ENCODE measurements at places on chromosomes 7 and 10.

GRCh38 chr10:72784551-72785351, 92.8 kb downstream of the MCU start:
- no peak for DNase-seq

GRCh38 chr10:31146491-31147209, 115.0 kb upstream of the ZNF438 start:
- no peak for DNase-seq

GRCh38 chr10:43453266-43453831, 16.4 kb downstream of the ZNF487 start:
- no peak for DNase-seq

DNA sequence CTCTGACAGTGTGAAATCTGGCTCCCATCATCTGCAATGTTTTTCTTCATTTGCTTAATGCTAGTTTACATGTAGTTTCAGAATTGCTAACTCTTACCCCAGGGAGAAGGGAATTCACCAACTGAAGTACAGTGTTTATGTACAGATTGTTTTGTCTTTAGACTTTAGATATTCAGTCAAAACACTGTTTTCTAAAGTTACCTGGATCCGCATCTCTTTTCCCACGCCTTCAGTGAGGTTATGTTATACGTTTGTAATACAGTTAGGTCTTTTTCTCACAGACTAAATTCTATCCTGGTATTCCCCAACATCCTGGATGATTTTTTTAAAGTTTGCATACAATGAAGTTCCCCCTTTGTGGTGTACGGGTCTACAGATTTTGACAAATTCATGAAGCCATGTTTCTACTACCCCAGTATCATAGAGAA, 3.2 kb upstream of the LYZL1 start:
- no peak for DNase-seq

DNA sequence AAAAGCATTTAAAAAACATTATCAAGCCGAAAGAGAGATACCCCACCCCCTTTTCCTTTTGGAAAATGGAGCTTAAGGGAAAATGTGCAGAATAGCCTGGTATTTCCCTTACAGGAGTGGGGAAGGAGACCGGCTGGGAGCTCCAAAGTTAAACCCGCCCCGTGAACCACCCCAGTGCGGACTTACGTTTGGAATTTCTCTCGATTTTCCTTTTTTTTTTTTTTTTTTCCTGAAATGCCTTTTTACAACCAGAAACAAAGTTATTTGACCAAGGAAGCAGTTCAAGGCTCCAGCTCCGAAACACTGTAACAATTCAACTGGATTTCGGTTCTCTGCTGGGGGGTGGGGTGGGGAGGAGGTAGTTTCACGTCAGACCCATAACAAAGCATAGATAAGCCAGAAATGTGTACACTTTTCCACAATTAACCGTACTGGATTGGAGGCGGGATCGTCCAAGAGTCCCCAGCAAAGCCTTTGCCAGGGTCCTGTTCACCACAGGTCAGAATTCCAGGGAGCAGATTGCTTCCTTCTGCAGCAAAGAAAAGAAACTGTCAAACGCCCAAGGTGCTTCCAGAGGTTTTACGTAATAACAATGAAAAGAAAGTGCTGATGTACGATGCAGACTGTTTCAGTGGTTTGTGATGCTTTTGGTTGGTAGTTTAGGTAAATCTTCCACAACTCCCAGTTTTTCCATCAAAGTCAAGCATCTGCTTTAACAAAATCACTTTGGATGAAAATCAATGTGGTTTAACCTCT, 6.7 kb downstream of the SKIDA1 start:
- DNase-seq = no peak

DNA sequence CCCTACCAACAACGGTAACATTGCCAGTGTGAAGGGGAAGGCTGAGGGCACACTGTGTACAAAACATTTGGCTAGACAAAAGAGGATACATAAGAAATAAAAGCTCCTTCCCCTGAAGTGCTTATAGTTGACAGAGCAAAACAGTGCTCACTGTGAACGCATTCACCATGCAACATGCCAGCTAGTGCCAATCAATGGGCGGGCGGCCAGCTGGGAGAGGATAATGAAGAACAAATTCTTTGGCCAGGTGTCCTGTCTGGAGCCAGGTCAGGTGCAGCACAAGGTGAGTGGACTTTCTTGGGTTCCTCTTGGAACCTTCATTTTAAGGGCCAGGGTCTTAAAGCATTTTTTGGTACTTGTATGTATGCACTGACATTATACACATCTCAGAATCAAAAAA, 106.1 kb downstream of the ICA1 start:
- DNase-seq = no peak

DNA sequence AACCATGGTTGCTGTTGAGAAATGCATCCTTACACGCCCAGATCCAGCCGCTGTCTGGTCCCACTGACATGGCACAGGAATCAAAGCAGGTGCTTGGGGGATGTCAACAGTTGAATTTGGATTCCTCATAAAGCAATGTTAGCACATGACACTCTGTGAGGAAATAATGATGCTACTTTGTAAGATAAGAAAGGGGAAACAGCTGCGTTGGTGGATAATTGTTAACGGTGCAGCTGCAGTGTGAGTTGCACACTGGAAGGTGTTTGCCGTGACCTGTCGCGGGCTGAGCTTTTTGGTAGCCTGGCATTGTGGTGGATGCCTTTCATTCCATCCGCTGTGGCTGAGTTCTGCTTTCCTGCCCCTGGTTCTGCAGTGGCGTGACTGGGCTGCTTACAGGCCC, 113.9 kb downstream of the MGMT start:
- no peak for DNase-seq

- no peak for DNase-seq
These were observed 21.1 kb upstream of the HSPA12A start for GRCh38 chr10:116763440-116763839.

GRCh38 chr7:34837801-34838201, 179.8 kb downstream of the NPSR1 start:
- no peak for DNase-seq

DNA sequence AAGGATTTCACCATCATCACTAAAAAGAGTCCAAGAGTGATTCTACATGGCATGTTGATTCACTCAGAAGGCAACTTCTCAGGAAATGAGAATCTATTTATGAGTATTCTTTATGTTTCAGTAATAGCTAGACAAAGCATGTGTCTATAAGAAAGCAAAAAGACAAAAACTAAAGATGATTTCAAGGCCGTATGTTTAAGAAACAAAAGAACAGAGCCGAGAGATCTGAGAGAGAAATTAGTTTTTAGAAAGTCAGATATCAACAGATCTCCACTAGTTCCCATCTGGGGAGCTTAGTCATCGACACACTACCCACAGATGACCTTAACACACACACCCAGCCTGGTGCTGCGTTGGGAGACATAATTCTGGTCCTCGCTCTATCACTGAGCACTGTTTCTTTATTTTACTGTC, 21.0 kb downstream of the PIP4K2A start:
- DNase-seq = no peak

GRCh38 chr7:131109759-131110296, 217.8 kb upstream of the MKLN1 start:
- peak; percentile 66 for DNase-seq

DNA sequence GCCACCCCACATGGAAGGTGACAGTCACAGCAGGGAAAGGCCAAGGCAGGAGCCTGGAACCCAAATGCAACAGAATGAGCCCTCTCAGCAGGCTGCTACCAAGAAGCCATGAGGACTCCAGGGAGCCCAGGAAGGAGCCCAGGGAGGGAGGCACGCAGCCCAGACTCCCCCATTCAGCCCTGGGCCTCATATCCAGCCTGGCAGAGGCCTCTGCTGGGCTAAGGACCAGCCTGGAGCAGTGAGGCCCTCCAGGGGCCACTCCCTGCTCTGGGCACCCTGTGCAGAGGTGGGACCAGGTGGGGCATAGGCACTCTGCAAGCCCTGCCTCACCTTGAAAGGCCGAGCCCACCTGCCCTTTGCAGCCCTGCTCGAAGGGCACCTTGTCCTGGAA, 25.8 kb upstream of the ZNF488 start:
- DNase-seq = no peak

GRCh38 chr10:122307669-122308416, 36.7 kb downstream of the BTBD16 start:
- no peak for DNase-seq

DNA sequence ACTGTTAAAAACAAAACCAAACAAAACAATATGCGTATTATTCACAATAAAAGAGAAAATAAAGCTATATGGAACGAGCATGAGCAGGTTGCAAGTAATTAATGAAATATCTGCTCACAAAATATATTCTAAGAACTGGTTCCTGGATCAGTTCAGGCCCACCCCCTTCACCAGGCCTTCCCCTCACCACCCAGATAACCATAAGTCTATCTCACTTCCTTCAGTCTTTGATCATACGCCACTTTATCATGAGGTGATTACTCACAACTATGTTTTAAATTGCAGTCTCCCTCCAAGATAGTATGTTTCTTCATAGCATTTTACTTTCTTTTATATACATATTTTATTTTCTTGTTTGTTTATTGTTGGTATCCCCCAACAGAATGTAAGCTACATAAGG, 263.1 kb upstream of the HGF start:
- DNase-seq = no peak

- DNase-seq = no peak
These were observed 375.8 kb upstream of the VSTM2A start for GRCh38 chr7:54166419-54166818.

DNA sequence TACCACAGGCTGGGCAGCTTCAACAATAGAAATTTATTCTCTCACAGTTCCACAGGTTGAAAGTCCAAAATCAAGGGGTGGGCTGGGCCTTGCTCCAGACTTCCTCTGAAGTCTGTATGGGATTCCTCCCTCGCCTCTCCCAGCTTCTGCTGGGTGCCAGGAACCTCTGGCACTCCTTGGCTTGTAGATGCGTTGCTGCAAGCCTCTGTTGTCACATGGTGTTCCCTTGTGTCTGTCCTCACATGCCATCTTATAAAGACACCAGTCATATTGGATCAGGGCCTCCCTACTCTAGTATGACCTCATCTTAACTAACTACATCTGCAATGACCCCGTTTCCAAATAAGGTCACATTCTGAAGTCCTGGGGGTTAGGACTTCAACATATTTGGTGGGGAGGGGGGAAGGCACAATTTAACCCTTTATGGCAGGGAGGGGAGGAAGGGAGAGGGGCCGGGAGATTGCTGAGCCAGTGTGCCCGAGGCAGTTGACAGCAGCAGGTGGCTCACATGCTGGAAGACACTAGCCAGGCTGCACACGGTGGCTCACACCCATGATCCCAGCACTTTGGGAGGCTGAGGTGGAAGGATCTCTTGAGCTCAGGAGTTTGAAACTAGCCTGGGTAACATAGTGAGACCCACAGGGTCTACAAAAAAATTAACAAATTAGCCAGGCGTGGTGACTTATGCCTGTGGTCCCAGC, 18.8 kb downstream of the ZNF282 start:
- no peak for DNase-seq

DNA sequence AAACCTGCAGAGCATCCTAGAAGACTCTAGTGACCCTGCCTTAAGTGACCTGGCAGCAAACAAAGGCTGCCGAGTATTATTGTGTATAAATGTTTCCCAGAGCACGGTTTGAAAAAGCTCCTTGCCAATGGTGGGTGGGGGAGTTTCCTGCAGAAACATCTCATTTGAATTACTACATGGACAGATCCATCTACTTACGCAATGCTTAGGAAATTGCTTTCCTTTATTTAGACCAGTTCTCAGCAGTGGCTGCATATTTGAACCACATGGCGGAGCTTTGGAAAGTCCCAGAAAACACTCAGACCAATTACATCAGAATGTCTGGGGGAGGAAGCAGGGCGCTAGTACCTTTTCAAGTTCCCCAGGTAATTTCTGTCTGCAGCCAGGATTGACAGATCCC, 560.9 kb downstream of the SDK1 start:
- no peak for DNase-seq

DNA sequence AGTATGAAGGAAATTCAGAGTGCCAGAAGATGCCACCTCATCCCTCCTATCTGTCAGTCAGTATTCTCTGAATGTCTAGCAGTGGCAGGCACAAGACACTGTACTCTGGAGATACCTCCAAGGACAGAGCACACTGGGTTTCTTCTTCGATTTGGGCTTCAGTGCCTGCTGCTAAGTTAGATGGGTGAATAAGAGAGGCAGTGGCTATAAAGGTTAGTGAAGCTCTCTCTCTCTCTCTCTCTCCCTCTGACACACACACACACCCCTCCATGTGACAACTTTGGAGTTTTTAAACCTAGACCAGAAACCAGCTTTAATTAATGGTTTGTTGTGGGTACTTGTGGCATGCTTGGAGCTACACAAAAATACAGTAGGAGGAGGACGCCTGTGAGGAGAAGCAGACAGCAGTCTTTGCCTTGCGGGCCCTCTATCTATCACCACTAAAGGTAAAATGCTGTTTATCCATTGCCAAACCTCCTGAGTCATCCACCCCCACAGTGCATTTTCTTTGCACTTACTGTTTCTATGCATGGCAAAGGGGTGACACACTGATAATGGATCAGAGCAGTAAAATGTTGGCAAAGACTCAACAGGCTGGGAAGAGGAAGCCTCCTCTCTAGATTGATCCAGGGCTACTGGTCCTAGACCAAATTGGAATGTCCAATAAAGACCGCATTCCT, 102.5 kb downstream of the TRIL start:
- no peak for DNase-seq

DNA sequence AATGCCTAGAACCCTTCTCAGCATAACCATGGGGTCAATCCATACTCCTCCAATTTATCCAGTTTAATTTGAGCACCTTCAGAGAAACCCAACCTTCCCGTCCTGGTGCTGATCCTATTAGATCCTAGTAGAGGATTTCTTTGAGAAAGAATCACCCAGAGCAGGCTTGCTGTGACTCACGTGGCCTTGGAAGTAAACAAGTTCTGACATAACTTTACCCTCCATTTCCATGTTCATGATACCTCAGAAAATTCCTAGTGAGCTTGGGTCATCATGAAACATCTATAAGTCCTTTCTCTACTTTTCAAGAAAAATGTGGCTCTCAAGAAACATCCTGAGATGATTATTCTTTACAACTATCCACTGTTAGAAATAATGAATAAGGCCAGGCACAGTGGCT, 71.7 kb downstream of the PRLHR start:
- DNase-seq = no peak

DNA sequence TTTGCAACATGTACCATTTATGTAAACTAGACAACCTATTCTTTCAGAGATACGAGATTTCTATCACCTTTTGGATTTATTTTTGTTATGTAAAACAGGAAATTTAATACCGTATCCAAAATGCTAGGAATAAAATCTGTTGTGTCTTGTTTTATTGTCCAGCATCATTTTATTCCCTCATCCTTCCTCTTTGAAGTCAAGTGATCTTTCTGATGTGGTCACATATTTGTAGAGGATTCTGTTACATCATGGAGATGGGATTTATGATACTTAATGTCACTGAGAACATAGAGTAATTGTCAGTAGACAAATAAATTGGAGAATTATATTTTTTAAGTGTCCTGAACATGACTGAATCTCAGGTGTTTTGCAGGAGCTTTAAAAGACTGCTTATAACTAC, 64.7 kb downstream of the ZNF277 start:
- DNase-seq = no peak

- no peak for DNase-seq
These were observed 26.6 kb downstream of the REEP3 start for GRCh38 chr10:63547628-63548360.

- DNase-seq = no peak
These were observed 71.9 kb downstream of the ORC5 start for GRCh38 chr7:104135760-104136558.

GRCh38 chr10:126387041-126387921, 996 bp downstream of the ADAM12 start:
- DNase-seq = no peak

- DNase-seq = no peak
These were observed 150.1 kb upstream of the TCF7L2 start for GRCh38 chr10:112799726-112800510.

- no peak for DNase-seq
These were observed 51.2 kb downstream of the SP8 start for GRCh38 chr7:20735346-20736065.

Data from T follicular helper cell (primary cell).